IgD-negative memory B cell (primary cell): ENCODE measurements at places on chromosomes 7 and 10. TPM values are rescaled to one million over a fixed set of nuclear protein-coding genes. Genes with fewer than 3 reads are reported as not detected.

NPC1L1 gene
- not detected for polyA plus RNA-seq

ADRA2A gene
- not detected for polyA plus RNA-seq

TWIST1 gene
- polyA plus RNA-seq: not detected

MSMB gene
- polyA plus RNA-seq: not detected

ATRNL1 gene
- polyA plus RNA-seq: 2.5 TPM

TNS3 gene
- 12.5 TPM for polyA plus RNA-seq

ZNF485 gene
- 4.2 TPM for polyA plus RNA-seq

CXCL12 gene
- polyA plus RNA-seq: not detected

RBP4 gene
- not detected for polyA plus RNA-seq

TPST1 gene
- polyA plus RNA-seq: 4.5 TPM

ZC3HAV1L gene
- polyA plus RNA-seq: 0.80 TPM

MLXIPL gene
- polyA plus RNA-seq: not detected

OAT gene
- polyA plus RNA-seq: 46.4 TPM

SPDYE2B gene
- polyA plus RNA-seq: not detected
